Ascending aorta (tissue), 2 donors: ENCODE measurements at places on chromosomes 7 and 10.

GRCh38 chr7:5094641-5095040 is 49.0 kb downstream of the RBAK start:
- DNase-seq, result no peak

GRCh38 chr10:127150136-127150535 is 46.3 kb downstream of the INSYN2A start:
- no peak for DNase-seq

- DNase-seq, result no peak
These were observed 16.2 kb upstream of the EPHB6 start for GRCh38 chr7:142838461-142839213.

- DNase-seq, result no peak
These were observed 77.3 kb upstream of the ARMC3 start for GRCh38 chr10:22850541-22850940.

GRCh38 chr10:71367271-71367670 is 29.4 kb upstream of the CDH23 start:
- DNase-seq, result no peak
